ENCODE measurements at places on chromosomes 16 and 17.

DNA sequence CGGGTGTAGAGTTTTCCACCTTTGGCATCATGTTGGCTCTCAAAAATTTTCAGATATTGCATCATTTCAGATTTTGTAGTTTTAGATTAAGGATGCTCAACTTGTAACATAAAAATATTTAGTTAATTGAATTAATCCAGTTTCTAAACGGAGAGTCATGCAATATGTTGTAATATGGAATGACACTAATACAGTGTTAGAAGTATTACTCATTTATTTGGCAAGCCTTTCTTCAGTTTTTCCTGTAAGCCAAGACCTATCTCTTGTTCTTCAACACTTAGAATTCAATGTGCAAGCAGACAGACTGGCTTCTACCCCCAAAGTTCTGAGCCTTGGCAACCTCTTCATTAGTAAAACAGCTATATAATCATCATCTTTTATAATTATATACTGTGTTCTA, 985.0 kb upstream of the GOT2 start:
- no peak for DNase-seq

DNA sequence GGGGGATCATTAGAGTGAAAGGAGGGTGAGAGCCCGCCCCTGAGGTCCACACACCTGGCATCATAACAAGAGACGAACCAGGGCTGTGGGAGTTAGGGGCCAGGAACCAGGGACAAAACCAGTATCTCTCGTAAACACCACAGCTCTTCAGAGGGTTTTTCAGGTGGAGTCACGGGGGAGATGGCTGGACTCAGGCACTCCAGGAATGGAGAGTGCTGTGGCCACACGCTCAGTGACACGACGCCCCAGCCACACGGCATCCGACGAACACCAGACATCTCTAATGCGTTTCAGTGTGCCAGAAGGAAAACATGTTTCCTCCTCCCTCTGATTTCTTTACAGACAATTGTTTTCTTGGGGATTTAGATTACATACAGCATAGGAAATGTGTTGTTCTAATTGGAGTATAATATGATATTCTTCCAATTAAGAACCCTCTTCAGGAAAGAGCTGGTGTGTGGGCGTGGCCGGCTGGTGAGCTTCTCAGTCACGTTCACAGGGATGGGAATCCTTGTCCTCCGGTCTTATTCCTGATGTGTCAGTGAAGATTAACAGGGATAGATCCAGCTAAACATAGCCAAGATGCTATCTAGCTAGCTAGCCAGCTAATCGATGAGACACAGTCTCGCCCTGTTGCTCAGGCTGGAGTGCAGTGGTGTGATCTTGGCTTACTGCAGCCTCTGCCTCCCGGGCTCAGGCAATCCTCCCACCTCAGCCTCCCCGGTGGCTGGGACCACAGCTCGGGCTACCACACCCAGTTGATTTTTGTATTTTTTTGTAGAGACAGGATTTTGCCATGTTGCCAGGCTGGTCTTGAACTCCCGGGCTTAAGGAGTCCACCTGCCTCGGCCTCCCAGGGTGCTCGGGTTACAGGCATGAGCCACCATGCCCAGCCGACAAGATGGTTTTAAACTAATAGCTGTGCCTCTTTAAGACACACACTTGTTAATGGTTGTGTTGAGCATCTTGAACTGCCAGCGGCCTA, 98.6 kb downstream of the BANP start:
- DNase-seq: no peak

GRCh38 chr17:78921437-78921971, 3.7 kb downstream of the TIMP2 start:
- DNase-seq: no peak

- no peak for DNase-seq
These were observed 89.0 kb downstream of the SHISA6 start for GRCh38 chr17:11330006-11330405.

GRCh38 chr16:76583466-76583865, 306.3 kb downstream of the CNTNAP4 start:
- no peak for DNase-seq

GRCh38 chr16:68367030-68367429, 56.2 kb downstream of the PRMT7 start:
- peak; percentile 15 for DNase-seq

DNA sequence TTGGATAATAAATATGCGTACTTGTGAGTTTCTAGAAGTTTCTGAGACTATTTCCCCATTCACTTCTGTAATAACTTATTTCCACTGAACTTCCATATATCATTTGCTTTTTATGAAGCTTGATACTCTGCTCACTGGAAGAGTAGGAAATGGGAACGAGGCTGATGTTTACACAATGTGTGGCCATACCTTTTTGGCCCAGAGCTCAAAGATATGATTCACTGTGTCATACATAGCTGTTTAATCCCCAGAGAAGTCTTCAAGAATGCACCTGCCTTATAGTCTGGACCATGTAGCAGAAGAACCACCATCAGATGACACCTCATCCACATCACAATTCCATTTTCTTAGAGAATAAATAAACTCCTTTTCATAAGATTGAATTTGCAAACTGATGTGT, 40.3 kb upstream of the TEKT3 start:
- no peak for DNase-seq

DNA sequence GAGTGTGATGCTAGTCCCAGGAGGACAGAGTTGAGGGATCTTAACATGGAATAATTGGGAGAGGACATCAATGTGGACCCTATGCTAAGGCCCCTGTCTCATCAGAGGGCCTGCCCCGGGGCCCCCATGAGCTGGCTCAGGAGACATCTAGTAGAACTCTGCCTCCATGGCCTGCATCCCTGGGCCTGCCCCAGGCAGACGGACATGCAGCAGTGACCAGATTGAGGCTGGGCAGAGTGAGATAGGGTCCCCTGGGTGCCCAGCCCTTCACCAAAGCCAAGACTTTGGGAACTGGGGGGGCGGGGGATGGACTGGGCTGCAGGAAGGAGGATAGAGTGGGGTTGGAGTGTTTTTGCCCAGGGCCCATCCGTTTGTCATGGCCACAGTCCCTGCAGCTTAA, 115.2 kb downstream of the CCDC182 start:
- DNase-seq: no peak

- DNase-seq: no peak
These were observed 47.2 kb downstream of the YPEL2 start for GRCh38 chr17:59378675-59379074.

DNA sequence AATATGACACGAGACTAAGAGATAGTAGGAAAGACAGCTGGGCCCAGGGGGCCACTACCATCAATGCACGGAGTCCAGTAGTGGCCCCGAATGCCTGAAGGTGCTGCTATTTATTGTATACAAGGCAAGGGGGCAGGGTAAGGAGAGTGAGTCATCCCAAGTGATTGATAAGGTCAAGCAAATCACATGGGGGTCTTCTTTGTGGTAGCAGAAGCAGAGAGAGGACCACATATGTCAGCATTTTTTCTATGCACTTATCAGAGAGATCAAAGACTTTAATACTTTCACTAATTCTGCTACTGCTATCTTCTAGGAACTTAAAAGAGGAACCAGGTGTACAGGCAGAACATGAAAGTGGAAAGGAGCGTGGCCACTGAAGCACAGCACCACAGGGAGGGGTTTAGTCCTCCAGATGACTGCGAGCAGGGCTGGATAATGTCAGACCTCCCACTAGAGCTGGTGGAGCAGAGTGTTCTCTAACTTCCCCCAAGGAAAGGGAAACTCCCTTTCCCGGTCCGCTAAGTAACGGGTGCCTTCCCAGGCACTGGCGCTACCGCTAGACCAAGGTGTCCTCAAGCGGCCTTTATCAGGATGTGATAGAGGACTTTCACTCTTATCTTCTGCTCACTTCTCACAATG, 26.4 kb upstream of the ARL4D start:
- no peak for DNase-seq

- DNase-seq: no peak
These were observed 51.0 kb upstream of the MARCHF10 start for GRCh38 chr17:62859146-62859545.

GRCh38 chr17:8409966-8410882, 12.6 kb upstream of the RNF222 start:
- DNase-seq: peak; percentile 65

GRCh38 chr17:49252148-49252695, 21.6 kb upstream of the PHOSPHO1 start:
- no peak for DNase-seq

DNA sequence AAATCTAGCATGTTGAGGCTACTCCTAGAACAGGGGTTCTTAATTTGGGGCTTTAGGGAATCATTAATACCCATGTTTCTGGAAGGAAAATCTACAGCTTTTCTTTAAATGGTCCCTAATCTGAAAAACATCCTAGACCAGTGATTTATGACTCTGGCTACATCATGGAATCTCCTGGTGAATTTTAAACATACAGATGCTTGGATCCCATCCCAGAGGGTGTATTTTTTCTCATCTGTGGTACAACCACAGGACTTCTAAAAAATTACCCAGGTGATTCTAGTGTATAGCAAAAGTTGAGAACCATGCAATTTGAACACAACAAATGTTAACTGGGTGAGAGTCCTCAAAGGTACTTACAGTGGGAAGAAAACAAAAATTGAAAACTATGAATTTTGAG, 41.5 kb downstream of the KANSL1 start:
- no peak for DNase-seq

GRCh38 chr17:28878158-28878910, 19.2 kb downstream of the FLOT2 start:
- no peak for DNase-seq

Measured in CD4-positive, alpha-beta T cell treated with Interleukin-4 for 4 hours (primary cell).